ENCODE measurements at places on chromosomes 1 and 21.

GRCh38 chr1:243409284-243409683 is 153.4 kb downstream of the SDCCAG8 start:
- no peak for DNase-seq

- no peak for DNase-seq
Measured at GRCh38 chr1:219798283-219799030, 129.9 kb downstream of the SLC30A10 start.

GRCh38 chr21:31780944-31781343 is 49.0 kb upstream of the SCAF4 start:
- peak; percentile 90 for DNase-seq

GRCh38 chr1:76113446-76113845 is 38.9 kb downstream of the ST6GALNAC3 start:
- DNase-seq = no peak

DNA sequence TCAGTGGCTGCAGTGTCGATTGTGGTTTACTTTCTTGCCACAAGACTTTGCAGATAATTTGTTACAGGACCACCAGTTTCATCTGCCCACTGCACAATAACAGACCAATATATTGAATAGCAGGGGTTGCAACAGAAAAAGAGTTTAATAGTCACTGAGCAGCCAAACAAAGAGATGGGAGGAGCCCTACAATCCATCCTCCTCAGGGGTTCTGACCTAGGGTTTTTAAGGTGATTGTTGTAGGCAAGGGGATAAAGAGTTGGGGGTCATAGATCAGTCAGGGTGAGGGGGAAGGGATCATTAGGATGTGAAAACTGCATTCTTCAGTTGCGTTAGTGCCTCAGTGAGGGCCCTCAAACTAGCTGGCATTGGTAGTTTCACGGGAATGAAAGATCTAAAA is 110.7 kb upstream of the OLFM3 start:
- no peak for DNase-seq

DNA sequence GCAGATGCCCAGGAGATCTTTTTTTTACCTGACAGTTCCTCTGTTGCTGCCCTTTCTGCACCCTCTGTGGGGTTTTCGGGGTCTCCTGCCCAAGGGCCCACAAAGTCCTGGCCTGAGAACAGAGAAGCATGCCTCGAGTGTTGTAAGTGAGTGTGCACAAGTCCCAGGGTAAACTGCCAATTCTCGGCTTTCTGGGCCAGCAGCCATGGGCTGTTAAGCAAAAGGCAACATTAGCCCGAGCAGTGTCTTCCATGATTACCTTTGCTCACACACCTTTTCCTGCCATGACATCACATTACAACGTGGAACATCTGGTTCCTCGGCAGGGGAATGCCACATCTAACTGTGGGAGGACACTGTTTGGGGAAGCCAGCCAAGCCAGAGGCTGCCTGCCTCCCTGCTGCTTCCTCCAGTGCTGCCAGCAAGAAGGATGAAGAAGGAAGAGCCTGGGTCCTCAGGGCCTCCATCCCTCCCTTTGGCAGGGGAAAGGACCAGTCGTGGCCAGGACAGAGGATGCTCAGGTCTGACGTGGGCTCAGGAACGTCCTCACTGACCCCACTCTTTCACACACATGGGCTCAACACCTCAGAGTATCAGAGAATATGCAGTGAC is 485.9 kb downstream of the OMA1 start:
- DNase-seq = no peak

DNA sequence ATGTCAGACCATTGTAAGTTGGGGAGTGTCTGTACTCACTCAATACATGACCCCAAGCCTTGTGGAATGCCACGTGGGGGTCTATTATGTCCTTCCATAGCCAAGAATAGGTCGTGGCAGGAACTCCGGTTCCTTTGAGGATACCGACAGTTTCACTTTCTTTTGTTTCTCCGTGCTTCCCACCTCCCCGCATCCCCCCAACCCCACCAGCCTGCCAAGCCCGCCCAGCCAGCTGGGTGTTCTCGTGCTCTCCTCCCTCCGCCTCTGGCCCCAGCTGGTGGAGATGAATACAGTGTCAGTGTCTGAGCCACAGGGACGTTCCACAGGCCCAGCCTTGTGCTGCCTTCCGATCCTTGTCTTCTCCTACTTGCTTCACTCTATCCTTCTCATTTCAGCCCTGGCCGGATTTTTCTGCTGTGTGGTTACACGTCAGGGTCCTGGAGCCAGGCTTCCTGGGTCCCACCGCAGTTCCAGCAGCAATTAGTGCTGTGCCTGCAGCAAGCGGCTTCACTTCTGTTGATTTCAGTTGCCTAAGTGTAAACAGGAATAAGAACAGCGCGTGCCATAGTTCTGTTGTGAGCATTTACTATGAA is 4.1 kb upstream of the AGTRAP start:
- DNase-seq = no peak

DNA sequence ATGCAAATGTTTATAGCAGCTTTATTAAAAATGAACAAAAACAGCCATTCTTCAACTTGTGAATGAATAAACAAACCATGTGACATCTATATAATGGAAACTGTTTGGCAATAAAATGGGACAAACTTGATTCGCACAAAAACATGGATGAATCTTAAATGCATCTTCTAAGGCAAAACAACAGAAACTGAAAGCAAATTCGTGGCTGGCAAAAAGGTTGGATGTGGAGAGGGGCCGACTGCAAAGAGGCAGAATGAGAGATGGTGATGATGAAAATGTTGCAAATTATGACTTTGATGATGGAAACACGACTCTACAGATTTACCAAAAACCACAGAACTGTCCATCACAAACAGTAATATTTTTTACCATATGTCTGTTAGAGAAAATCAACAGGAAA is 327.0 kb upstream of the NR5A2 start:
- no peak for DNase-seq

DNA sequence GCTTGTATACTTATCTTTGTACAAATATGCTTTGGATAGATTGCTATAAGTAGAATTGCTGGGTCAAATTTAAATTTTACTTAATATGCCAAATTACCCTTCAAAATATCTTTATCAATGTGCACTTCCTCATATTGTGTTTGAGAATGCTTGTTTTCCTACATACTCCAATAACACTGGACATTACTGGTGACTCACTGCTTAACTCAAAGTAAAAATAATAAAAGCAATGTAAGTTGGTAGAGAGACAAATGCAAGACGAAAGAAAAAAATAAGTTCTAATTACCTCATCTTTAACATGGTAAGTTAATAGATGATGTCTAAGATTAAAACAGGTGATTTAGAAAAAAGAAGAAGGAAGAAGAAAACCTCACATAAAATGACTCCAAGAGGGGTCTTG is 7.9 kb upstream of the SH3GLB1 start:
- DNase-seq = no peak

DNA sequence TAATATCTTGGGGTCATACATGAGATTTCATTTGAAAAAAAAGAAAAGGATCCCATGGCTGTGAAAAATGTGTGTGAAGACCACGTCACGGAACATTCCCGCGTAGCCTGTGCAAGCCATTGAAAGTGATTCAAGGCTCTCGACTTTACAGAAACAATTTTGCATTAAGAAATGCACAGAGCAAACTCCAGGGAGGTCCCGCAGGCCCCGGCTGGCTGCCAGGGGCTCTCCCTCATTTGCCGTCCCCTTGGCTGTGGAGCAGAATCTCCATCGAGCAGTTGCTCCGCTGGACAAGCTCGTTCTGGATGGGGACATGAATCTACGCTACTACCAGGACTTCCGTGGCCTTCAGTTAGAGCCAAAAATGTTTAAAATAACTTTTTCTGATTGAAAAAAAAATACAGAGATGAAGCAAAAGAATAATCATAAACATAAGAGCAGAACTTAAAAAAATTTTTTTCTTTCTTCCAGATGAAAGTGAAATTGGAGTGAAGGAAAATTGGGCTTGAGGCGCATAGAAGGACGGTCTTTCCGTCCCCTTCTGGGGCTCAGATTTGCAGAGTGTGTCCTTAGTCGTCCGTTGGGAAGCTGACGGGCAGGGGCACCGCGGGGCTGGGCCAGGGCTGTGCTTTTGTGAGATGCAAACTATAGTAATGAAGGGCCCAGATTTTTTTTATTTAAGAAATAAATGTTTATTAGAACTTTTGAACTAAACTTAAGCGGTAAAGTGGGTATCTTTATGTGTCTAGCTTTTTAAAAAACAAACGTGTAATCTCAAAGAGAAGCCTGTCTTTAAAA is 68.1 kb upstream of the ARHGEF16 start:
- DNase-seq = no peak

DNA sequence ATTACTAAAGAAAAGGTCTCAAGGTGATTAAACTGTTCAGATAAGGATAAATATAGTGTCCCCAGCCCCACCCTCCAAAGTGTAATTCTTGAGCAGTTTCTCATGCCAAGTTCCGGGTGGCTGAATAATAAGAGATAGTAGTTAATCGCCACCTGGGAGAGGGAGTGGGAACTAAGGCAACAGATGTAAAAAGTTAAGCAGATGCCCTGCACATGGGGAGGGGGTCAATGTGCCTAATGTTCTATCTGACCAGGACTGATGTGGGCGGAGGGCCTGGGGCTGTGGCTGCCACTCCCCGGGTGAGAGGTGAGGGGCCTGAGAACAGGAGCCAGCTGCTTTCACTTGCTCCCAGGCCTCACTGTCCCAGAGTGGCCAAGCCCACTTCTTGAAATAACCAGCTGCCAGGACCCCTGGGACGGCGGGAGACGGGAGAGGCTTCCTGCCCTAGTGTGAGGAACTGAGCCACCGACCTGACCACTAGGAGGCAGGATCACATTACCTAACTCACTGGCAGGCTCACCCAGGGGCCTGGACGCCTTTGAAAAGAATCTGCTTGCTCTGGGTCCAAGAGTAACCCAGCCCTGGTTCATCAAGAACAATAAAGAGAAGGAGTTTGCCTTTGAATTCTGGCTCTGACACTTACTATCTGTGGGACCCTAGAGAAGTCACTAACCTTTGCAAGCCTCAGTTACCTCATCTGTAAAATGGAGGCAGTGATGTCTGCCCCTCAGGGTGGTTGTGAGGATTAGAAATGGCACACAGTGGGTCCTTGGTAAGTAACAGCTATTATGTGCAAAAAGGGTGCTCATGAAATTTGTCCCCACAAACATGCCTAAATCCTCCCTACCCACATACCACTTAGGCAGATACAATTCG is 179.2 kb downstream of the ATG4C start:
- no peak for DNase-seq

DNA sequence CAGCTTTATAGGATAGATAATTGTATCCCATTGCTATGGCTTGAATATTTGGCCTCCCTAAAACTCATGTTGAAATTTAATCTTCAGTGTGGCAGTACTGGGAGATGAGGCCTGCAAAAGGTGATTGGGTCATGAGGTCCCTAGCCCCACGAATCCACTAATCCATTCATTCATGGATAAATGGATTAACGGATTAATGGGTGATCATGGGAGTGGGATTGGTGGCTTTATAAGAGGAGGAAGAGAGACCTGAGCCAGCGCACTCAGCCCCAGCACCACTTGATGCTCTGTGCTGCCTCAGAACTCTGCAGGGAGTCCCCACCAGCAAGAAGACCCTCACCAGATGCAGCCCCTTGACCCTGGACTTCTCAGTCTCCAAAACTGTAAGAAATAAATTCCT is 32.0 kb downstream of the S100A6 start:
- DNase-seq = no peak

DNA sequence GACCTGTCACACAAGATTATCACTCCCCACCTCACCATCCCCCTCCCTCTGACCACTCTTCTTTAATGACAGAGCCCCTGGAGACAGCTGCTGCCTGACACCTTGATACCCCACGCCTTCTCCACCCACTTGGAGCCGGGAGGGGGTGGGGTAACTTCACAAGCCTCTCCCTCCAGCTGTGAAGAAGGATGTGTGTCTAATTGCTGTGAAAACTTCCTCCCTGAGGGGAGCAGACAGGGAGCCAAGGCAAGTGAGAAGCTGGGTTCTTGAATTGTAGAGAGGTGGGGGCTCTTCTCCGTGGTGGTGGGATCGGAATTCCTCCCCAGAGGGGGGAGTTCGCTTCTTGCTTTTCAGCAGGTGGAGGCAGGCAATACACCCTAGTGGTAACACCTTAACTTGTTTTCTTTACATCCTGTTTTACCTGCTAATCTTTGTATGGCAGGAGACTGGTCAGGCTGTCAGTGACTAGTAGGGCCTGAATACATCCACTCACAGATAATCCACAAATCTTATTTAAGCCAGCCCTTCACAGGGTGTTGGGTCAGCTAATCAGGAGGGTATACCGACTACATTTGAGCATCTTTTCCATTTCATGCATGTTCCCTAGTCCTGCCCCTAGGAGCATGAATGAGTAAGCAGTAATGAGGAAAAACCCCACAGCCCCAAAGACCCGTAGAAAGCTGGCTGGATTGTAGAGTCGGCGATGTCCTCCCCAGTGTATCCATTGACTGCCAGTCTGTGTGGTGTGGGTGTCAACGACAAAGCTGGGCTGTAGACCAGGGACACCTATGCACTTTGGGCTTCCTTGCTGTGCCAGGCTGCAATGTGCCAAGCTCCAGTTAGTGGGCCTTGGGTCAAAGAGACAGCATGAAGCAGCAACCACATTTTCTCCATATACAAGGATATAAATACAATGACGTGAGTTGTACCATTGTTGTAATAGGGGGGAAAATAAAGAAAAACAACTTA is 57.3 kb downstream of the NFASC start:
- DNase-seq = no peak

- peak; percentile 54 for DNase-seq
Measured at GRCh38 chr1:41862384-41863221, 56.1 kb downstream of the HIVEP3 start.

GRCh38 chr1:153976819-153977249 is 640 bp downstream of the JTB start:
- DNase-seq = no peak

GRCh38 chr1:3575993-3576392 is 35.3 kb downstream of the MEGF6 start:
- no peak for DNase-seq

- peak; percentile 84 for DNase-seq
Measured at GRCh38 chr1:153790313-153790965, 15.2 kb downstream of the SLC27A3 start.

DNA sequence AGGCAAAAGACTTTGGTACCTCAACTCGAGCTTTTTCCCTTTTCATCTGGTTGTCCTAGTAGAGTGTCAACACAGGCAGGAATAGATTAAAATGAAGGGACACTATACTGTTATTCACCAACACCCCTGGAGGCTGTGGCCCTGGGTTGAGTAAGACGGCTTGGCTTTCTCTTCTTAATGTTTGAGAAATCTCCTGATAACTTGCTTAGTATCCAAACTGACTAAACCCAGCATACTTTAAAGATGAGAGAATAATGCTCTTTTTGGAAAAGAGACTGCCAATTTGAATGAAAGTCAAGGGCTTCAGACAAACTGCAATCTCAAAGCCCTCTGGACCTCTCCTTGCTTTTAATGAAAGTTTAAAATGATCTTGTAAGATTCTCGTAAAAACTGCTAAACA is 2.6 kb upstream of the SLC30A1 start:
- no peak for DNase-seq

All from NCI-H510A treated with DMSO at 0.1 percent for 48 hours (cell line).